Left renal cortex interstitium (tissue), 4 donors: ENCODE measurements at places on chromosomes 1 and 21.

- no peak for DNase-seq
Measured at GRCh38 chr1:50847303-50847702, 112.8 kb downstream of the FAF1 start.

DNA sequence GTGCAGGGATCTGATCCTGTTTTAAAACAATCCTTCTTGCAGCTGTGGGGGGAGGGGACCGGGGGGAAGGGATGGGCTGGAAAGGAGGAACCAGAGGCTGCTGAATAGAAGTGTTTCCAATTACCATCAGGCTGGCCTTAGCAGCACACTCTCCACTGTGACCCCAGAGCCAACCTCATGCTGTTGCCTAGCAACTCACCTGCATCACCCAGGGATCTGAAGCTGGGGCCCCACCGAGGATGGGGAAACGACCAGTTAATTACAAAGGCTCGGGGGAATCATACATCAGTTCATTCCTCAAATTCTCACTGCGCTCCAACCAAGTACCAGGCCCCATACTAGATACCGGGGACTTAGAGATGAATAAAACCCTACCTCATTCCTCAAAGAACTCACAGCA is 11.9 kb upstream of the GPX7 start:
- no peak for DNase-seq

GRCh38 chr1:8870103-8870502 is 8.4 kb downstream of the ENO1 start:
- no peak for DNase-seq

- DNase-seq = no peak
Measured at GRCh38 chr1:241299347-241299746, 57.7 kb downstream of the RGS7 start.

GRCh38 chr1:112044745-112045144 is 55.3 kb upstream of the KCND3 start:
- DNase-seq = no peak

GRCh38 chr1:67889466-67889865 is 56.2 kb upstream of the GNG12 start:
- DNase-seq = no peak

DNA sequence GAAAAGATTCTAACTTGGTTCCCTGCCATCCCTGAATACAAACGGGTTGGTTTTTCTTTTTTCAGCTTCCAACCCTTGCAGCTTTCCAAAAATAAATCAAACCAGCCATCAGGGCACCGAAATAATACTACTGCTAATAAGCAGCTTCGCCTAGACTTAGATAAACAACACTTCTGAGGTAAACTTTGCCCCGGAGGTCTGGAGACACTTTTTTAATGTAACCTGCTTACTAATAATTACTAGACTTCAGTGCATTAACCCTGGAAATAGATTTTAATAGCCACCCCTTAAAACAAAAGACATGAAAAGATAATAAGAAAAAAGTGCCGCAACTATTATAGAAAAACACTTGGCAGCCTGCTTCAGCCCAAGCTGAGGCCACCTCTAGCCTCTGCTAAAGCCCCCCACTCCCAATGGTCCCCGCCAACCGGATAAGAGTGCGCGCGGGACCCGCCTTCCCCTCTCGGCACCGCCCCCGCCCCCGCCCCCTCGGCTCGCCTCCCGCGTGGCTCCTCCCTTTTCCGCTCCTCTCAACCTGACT is 405 bp upstream of the GADD45A start:
- DNase-seq = no peak

DNA sequence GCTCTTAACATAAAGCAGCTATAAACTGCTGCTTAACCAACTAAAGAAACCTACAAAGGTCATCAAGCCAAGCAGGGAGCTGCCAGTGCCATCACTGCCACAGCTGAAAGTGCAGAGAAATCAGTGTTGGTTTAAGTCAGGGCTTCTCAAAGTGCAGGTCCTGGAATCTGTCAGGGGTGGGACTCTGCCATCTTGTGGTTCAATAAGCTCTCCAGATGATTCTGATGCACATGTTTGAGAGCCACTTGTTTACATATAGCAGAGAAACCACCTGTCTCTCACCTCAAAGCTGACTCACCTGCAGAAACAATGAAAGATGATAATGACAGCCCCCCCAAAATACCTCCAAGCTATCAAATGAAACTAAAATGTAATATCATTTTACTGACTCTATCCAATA is 49.3 kb downstream of the SH3GLB1 start:
- DNase-seq = no peak

GRCh38 chr1:163267962-163268361 is 53.8 kb upstream of the NUF2 start:
- no peak for DNase-seq

DNA sequence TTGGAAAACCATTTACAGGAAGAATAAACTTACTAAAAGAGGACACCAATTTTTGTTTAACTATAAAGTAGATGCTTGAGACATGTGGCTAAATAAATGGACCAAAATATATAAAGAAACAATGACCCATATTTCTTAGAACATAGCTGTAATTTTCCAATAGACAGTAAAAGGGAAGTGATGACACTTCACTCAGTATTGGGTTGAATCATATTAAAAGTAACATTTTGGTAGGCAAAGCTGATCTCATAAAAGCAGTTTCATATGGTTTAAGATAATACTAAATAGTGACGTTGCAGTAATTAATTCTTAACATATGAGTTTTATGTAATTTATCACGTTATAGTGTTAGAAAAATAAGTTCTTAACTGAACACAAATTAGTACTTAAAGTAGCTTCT is 308.9 kb upstream of the RUNX1 start:
- no peak for DNase-seq

- DNase-seq = no peak
Measured at GRCh38 chr1:26278303-26278702, 1.6 kb upstream of the SH3BGRL3 start.

DNA sequence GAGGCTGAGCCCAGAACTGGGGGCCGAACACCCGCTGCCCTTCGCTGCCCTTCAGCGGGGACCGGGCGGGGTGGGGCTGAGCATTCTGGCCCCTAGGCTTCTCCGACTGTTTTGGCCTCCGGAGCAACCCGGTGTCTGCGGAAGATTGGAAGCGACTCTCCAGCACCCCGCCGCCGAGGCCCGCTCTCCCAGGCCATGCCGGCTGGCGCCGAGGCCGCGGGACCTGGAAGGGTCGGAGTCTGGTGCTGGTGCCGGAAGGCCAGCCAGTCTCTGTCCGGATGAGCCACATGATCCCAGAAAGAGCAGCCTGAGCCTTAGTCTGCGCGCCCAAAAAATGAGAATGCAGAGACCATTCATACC is 272.0 kb downstream of the FOXD2 start:
- no peak for DNase-seq

- DNase-seq = no peak
Measured at GRCh38 chr1:233144434-233144833, 151.1 kb downstream of the PCNX2 start.

GRCh38 chr1:222010306-222010705 is 268.4 kb upstream of the DUSP10 start:
- no peak for DNase-seq

GRCh38 chr21:36966066-36966820 is at the start of gene HLCS:
HLCS (minus strand) TSS chr21:36966669; CDS start chr21:36966638, 31 bp downstream.
- no peak for DNase-seq

DNA sequence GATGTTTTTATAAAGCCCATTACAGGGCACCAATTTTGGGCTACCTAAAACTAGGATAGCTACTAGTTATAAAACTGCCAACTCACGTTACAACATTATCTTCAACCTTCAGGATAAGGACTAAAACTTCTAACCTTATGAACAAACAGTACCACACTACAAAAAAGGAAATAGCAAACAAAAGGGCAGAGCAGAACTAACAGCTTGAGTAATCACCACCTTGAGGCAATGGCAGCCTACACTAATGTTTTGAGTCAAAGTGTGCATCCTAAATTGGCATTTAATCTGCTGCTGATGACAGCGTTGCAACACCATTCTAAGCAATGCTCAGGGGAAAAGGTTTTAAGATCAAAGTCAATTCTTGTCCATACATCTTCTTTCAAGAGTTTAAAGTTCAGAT is 27.2 kb downstream of the PTP4A2 start:
- no peak for DNase-seq

GRCh38 chr1:17078991-17079868 is 25.4 kb upstream of the SDHB start:
- no peak for DNase-seq

GRCh38 chr1:231722356-231722755 is 95.8 kb downstream of the DISC1 start:
- DNase-seq = no peak

DNA sequence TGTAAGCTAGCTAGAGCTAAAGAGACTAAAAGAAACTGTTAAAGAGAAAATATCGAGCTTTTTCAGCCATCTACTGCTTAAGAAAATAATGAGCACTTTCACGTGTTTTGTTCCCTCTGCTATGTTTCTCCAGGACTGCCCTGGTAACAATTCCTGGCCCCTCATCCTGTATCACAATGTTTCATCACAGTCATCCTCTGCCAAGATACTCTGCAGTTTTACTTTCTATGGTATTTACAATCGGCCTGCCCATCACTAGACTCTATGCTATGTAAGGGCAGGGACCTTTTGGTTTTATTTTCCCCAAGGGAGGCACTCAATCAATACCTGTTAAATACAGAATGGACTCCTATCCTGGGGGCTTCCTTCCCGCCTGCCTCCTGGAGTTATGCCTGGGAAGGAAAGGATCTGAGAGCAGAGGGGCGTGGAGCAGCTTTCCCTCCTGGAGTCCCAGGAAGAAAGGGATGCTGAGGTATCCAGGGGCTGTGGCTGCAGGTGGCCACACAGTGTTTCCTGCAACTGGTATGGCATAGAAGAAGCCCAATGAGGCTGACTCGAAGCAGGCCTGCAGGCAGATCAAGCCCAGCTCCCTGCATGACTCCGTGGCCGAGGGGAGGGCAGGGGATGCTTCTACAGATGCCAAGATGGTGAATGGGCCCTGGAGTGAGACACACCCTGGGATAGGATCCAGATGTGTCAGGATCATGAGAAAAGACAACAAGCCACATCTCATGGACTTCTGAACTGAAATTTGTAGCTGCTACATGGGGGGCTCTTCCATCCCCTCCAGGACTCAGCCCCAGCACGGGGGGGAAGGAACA is 52.9 kb downstream of the MATN1 start:
- DNase-seq = no peak

DNA sequence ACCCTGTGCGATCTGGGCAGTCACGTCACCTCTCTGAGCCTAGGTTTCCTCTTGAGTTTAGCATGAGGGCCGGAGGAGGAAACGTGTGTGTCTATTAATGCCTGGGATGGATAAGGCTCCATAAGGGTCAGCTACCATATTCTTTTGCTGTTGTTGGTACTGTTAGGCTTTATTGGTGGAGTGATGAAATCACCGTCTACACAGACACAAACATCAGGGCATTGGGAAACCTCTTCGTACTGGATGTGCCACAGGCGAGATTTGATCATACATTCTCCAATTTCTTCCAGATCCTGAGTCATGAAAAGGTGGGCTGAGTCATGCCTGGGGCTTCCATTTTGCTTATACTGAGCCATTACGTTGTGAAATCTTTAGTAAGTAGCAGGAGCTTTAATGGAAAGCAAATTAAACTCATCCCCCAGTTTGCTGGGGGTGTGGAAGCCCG is 24.9 kb upstream of the GRHL3 start:
- DNase-seq = peak; percentile 15

DNA sequence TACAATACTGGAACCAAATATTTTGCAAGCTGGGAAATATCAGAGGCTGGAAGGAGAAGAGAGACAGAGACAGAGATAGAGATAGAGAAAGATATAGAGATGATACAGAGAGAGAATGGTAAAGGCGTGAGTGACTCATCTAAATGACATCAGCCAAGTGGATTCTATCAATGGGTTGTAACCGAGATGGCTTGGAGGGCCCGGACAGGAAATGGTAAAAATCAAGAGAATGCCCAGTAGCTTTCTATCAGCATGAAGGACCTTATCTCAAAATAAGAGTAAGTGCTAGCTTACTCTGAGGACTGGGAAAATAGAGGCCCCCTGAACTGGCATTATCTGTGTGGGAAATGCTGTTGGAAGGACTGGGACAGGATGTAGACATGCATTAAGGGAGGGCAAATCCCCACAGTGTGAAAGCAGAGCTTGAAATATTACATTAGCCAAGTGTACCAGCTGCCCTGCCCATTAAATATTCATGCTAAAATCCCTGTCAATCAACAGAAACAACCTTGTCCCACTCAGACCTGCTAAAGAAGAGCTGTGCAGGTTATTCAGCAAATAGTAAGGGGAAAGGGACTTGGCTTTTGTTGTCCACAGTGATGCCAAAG is 76.6 kb upstream of the ZNF644 start:
- DNase-seq = no peak

GRCh38 chr1:203990118-203990517 is 82.8 kb upstream of the SOX13 start:
- DNase-seq = no peak

- DNase-seq = no peak
Measured at GRCh38 chr1:224589006-224589405, 27.1 kb upstream of the CNIH3 start.

- DNase-seq = no peak
Measured at GRCh38 chr1:60423146-60423780, 349.7 kb upstream of the C1orf87 start.

DNA sequence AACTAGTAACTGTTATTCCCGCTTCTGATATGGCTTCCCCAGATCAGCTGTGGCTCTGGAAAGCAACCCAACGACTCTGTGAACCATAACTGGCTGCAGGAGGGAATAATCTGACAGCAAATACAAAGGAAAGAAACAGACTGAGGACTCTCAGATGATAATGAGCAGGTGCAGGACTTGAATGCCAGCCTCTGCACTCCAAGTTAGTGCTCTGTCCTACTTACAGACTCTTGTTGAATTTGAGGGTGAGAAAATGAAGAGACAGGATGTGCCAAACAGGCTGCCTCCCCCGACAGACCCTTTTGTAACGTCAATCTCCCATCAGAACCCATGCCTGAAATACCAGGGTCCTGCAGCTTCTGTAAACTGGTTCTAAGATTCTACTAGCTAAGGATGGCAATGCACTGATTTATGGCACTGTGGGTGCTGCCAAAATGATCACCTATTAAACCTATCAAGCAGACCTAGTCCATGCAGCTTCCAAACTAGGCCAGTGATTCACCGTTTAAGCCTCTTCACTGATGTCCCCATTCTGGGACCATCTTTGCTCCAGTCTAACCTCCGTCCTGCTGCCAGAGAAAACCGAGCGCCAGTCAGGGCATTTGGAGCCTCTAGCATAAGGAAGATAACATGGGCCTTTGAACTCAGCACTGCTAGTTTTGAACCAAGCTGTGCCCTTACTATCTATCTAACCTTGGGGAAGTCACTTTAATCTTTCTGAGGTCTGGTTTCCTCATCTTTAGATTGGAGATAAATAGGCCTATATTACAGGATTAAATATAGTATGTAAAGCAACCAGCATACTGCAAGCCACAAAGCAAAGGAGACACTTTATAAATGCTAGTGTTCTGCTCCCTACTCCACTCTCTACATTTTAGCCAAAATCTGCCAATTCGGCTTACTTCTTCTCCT is 4.8 kb downstream of the MKNK1 start:
- no peak for DNase-seq

DNA sequence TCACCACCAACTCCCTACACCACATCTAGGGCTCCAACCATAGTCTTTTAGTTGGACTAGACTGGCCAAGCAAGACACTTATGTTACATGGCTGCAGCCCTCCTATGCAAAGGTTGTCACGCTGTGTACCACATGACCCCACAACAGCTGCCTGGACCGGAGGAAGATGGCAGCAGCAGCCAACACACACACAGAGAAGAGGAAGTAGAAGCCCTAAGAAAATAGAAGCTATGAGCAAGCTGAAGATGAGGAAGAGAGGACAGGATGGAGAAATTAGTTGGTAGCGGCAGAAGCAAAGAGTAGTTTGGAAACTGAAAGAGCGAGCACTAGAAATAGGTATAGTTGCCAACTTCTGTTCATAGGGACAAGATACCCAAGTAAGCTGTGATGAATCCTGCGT is 60.8 kb upstream of the RALGPS2 start:
- no peak for DNase-seq
